Left forelimb (tissue), 1 donor: ENCODE measurements at places on chromosomes 4 and X.

DNA sequence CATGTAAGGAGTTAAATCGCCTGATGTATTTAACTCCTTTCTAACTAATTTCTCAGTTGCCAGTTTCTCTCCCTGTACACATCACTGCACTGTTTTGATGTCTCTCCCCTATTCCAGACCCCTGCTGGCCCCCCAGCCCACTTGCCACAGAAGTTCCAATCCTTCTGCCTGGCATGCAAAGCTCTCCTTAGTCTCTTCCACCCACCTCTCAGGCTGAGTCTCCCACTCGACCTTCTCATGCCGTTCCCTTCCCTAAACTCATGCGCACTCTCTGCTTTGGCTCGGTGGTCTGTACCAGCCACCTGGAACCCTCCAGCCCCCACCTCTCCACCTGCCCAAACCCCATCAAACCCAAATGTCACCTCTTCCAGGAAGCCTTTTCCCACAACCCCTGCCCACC, 56.9 kb downstream of the APLN start:
- DNase-seq, result no peak

DNA sequence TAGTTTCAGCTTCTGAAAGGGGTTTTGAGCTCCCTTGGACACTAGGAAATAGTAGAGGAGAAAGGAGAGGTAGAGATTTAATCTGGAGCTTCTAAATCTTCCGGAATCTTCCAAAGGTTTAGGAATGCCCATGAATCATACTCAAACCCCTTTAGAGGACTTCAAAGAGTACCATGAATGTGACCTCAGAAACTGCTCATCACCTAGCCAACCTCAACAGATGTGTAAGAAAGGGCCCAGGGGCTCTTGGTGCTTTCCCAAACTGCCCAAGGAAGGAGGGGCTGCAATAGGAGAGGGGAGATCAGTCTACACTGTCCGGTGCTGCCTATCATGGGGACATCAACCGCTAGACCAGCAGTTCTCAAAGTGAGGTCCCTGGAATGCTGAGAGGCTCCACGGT, 109.1 kb downstream of the RBM47 start:
- no peak for DNase-seq

DNA sequence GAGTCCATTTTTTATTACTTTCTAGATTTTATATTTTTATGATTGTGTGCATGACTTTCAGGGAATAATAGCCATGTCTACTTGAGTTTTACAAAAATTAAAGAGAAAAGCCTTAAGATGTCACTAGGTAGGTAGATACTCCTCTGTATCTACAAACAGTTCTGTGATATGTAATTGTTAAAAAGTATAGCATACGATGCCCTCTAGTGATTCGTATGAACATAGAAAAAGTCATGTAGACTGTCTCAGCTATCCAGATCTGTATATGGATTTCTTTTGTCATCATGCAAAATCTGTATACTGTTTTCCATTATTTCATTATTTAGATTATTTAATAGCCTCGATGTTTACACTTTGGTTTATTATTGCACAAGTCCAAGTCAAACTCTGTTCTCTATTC, 856.6 kb downstream of the CENPC start:
- DNase-seq, result no peak

- DNase-seq, result no peak
Measured at GRCh38 chr4:169443748-169444147, 168.6 kb downstream of the NEK1 start.

DNA sequence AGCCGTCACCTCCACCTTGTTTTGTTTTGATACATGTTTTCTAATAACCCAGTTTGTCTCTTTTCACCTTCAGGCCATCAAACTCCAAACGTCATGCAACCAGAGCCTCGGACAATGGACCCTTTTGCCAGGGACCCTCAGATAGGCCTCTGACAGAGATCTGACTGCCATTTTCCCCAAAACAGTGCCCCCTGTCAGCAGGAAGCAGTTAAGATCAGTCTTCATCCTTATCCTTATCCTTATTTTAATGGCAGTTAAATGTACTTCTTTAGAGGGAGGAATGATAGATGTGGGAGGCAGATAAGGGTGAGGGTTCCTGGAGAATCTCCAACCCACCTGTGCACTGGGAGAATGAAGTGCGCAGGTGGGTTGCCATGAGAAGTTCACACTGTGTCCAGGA, 135.7 kb downstream of the ANAPC10 start:
- DNase-seq, result no peak

DNA sequence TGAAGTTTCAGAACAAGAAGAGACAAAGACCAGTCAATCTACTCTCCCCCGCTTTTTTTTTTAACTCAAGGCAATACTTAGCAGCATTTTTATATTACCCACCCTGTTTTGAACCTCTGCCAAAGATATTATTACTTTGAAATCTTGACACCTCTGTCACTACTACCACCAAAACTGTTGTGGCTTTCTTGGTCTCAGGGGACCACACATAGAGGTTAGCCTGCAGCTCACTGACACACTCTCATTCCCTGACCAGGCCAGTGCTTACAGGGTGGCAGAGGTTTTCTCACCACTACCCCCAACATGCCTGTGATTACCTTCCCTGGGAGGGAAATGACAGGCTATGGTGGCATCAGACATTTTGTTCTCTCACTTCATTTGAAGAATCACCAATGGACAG, 137.4 kb upstream of the STIM2 start:
- DNase-seq, result no peak

DNA sequence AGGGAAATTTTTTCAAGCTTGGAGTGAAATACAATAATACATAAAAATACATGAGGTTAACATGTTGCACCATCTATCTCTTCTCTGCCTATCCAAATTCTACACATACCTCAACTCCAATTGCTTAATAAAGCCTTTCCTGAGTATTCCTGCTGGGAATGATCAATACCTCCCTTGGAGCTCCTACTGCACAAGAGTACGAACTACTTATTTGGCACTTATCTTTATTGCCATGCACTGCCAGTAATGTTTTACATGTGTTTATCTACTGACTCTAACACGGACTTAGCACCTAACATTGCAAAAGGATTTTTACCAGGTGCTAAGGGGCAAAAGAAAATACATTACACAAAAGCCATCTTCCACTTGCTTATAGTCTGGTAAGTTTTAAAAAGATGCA, 80.2 kb downstream of the ADGRA3 start:
- DNase-seq, result no peak

DNA sequence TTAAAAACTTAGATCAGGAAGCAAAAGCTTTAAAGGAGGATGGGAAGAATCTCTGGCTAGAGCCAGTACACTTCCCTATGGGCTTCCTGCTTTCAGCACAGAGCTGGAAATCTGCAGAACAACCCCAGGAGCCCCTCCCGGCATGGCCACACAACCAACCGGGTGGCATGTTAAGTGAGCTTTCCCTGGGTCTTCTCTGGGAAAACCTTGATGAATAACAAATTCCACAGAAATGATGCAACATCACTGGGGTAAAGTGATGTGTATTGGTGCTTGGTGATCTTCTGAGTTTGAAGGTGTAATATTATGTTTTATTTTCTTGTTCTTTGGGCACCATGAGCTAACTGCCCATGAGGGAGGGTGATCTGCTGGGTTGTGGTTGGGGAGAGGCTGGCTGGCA, 22.1 kb downstream of the NHS start:
- no peak for DNase-seq

GRCh38 chr4:112422644-112423043, 93.3 kb downstream of the NEUROG2 start:
- DNase-seq, result no peak

DNA sequence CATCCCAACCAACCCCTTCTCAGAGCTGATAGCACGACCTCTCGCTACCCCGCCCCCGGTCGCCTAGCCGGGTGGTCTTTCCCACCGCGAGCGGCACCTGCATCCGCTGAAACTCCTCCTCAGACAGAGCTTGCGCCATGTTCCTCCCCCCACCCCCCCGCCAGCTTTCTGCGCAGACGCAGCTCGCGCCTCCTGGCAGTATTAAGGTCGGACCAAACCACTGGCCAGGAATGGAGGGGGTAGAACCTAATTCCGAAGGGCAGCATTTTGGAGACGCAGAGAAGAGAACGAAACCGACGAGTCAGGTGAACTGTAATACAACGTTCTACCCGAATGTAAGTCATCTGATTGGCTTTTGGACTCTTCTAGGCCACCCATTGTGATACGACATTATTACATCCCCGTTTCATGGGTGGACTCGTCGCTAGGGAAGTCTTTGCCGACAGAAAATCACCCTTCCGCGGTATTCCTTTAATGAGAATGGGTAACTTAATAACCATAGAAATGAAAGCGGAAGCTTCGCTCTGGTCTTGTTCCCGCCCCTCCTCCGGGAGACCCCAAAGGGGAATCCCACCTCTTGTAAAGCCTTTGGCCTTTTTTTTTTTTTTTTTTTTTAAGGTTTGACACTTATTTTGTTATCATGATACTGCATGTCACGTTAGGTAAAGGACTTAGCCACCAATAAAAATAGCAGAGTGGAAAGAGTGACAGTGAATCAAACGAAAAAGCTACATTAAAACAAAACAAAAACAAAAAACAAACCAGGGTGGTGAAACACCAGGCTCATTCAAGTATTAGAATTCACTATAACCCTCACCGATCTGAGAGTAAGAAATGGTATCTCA, at the start of gene GRIPAP1:
Gene GRIPAP1 (minus strand): TSS at position 174 of the 845 bp plus-strand sequence. CDS start 35 bp downstream, at position 139.
- peak; percentile 81 for DNase-seq

GRCh38 chrX:129925305-129926092, 19.5 kb downstream of the UTP14A start:
- DNase-seq, result peak; percentile 65

DNA sequence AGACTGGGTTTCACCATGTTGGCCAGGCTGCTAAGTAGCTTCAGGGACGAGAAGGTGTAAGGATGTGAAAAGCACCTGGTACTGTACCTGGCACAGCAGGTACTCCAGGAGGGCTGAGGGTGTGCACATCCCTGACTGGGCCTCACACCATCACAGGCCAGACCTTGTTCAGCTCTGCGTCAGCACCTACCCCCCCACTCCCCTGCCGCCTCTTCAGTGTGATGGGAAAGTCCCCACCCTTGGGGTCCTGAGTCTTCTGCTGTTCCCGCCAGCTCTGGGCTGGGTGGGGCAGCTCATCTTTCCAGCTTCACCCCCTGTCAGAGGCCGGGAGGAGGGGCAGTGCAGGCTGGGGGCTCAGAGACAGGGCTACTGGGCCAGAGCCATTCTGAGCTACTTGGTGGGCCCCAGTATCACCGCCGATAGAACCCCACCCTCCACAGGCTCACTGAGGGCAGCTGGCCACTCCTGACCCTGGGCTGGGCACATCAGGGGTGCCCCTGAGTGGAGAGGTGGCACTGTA, 6.7 kb upstream of the SH3BP2 start:
- DNase-seq, result peak; percentile 55

DNA sequence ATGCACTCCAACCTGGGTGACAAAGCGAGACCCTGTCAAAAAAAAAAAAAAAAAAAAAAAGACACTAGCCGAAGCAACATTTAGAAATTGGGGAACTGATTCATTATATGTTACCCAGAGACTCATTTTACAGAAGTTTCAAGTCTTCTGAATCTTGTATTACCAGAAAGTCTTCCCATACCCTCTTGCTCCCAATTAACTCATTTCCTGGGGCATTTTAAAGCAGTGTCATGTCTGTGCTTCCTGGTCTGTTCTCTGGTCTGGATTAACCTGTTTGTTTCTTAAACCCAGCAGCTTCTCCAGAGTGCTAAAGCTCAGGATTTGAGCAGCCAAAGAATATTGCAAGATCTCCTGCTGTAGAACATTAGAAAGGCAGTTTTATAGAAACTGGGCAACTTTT, 43.7 kb downstream of the FRMPD3 start:
- DNase-seq, result no peak

DNA sequence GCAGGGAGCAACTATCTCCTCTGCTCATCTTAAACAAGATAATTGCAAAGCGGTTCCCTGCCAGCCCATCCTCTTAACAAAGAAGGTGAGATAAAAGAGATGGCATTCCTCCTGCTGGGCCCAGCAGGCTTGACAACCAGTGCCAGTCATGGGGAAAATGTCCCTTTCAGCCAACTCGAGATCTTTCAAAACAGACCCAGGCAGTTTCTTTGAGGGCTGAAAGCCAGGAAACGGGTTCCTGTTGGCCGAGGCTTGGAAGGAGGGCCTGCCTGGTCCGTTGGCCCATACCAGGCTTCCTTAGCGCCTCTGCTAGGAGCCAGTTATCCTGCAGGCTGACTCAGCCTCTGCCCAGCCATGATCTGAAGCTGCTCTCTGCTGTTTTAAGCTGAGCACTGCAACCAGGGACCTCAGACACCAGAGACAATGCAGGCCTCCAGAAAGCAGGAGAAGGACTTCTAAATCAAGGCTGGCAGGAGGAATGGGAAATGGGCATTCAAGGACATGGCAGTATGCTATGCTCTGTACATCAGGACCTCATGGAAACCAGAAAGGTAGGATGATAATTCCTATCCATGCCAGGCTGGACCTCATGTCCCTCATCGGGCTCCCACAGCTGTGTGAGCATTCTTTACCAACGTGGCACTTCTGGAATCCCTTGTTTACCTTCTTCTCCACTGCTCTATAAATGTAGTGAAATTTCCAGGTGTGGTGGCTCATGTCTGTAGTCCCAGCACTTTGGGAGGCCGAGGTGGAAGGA, 42.4 kb upstream of the SLC2A9 start:
- peak; percentile 67 for DNase-seq

GRCh38 chr4:138692411-138692810, 323.2 kb upstream of the NOCT start:
- DNase-seq, result no peak

DNA sequence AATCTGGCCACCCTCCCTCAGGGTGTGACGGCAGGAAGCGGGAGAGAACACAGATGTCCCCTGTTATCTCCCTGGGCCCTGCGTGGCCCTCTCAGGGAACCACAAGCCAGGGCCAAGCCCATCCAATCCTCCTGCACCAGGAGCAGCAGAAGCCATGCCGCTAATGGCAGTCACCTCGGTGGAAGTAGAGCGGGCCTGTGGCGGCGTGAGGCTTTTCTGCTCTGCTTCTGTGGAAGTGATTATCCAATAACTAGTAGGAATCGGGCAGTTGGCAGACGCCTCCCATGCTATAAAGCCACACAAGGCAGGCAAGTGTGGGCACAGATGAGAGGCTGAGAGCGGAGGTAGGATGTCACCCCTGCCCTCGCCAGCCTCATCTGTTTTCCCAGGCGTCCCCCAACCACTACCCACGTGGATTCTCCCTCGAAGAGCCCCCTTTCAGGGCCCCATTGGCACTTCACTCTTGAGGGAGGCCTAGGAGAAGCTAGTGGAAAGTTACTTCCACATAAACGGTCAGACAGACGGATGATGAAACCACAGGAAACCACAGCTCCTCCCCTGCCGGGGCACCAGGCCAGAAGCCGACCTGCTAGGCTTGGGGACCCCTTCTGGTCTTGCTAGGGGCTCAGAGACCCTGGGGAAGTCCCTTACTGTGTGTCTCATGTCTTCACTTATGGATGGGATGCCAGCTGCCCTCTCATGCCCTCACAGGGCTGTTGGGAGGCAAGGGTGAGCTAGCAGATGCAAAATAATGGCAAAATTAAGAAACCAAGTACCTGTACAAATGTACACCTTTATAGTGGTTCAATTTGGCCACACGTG, 18.8 kb upstream of the TMSB4X start:
- DNase-seq, result no peak

DNA sequence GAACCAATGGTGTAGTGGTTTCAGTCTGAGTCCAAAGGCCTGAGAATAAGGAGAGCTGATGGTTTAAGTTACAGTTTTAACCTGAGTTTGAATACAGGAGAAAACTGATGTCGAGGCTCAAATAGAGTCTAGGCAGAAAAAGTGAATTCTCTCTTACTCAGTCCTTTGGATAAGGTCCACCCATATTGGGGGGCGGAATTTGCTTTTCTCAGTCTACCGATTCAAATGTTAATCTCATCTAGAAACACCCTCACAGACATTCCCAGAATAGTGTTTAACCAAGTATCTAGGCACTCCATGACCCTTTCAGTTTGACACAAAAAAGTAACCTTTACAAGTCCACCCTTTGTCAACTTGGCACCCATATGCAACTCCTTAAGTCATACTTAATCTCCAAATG, 216.0 kb downstream of the GRID2 start:
- DNase-seq, result no peak
